ENCODE measurements at places on chromosomes 2 and 18.

- DNase-seq = no peak
Observed at GRCh38 chr2:240453461-240454105, 18.1 kb downstream of the GPC1 start.

DNA sequence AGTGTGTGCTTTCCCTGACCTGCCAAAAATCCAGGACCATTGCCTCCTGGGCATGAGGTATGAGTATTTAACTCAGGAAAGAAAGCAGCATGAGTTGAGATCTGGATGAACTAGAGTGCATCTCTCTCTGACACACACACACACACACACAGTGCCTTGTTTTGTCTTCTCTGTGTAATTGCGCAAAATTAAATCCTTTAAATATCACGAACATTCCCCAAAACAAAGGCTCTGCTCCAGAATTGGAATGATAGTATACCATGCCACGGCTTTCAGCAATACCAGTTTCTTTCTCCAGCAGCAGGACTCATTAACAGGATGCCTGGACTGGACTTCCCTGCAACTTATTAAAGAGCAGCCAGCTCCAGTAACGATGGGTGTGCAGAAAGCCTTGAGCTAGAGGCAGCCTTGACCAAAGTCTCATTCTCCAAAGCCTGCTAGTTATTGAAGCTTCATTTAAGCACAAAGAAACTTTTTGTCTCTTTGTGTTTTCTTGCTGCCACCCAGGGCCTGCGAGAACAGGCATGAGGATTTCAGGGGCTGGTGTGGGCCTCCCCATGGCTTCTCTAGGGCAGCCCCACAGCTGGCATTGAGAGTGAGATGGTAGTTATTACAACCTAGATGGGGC lies 101.7 kb downstream of the NRP2 start:
- DNase-seq = no peak

DNA sequence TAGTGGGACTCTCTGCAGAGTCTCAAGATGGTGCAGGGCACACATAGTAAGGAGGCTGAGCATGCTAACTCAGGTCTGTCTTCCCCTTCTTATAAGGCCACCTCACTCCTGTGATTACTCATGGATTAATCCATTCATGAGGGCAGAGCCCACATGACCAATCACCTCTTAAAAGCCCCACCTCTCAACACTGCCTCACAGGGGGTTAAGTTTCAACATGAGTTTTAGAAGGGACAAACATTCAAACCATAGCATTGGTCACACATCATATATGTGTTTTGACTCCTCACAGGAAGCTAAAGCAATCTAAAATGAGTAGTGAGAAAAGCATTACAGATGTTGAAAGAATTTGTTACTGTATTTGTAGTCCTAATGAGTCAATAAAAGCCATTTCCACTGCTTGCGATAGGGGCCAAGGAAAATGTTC lies 57.5 kb downstream of the DTNA start:
- no peak for DNase-seq

DNA sequence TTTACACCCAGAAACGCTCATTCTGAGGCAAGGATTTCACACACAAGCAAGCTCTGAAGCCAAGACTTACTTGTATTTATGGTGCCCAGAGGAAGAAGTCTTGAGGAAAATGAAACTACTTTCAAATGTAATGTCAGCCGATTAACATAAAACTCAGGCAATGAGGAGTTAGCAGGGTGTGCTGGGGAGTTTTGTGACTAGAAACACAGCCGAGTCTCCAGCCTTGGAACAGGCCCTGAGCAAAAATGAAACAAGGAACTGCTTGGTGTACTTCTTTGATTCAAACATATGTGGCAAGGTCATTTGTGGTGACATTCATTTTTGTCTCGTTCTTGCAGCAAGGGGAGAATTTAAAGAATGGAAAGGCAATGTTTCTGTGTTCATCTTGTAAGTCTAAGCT lies 4.5 kb downstream of the DYTN start:
- DNase-seq = no peak

GRCh38 chr2:19359456-19359855 lies 1.0 kb upstream of the OSR1 start:
- DNase-seq = no peak

DNA sequence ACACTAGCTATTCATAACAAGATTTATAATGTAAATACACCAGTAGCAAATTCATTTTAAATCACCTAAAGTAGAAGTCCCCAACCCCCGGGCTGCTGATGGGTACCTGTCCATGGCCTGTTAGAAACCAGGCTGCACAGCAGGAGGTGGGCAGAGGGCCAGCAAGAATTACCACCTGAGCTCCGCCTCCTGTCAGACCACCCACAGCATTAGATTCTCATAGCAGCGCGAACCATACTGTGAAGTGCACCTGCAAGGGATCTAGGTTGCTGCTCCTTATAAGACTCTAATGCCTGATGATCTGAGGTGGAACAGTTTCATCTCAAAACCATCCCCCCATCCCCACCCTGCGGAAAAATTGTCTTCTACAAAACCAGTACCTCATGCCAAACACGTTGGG lies 71.3 kb downstream of the KANSL1L start:
- DNase-seq = no peak

DNA sequence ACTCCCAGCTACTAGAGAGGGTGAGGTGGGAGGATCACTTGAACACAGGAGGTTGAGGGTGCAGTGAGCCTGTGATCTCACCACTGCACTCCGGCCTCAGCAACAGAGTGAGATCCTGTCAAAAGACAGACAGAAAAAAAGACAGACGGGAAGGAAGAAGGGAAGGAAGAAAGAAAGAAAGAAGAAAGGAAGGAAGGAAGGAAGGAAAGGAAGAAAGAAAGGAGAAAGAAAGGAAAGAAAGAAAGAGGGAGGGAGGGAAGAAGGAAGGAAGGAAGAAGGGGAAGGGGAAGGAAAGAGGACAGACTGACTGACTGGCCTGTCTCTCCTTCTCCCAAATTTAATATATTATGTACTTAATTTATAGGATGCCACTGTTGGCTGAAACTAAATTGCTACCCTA lies 21.6 kb downstream of the SP9 start:
- DNase-seq = no peak

GRCh38 chr2:218958276-218958675 lies 1.2 kb upstream of the CDK5R2 start:
- DNase-seq = no peak

- DNase-seq = no peak
Observed at GRCh38 chr2:95531254-95531771, 46.8 kb upstream of the TRIM43B start.

GRCh38 chr18:37270038-37270665 lies 295.4 kb downstream of the CELF4 start:
- DNase-seq = no peak

- no peak for DNase-seq
Observed at GRCh38 chr2:214839464-214839863, 30.0 kb upstream of the BARD1 start.

GRCh38 chr18:57432751-57433400 lies 2.3 kb upstream of the ONECUT2 start:
- no peak for DNase-seq

DNA sequence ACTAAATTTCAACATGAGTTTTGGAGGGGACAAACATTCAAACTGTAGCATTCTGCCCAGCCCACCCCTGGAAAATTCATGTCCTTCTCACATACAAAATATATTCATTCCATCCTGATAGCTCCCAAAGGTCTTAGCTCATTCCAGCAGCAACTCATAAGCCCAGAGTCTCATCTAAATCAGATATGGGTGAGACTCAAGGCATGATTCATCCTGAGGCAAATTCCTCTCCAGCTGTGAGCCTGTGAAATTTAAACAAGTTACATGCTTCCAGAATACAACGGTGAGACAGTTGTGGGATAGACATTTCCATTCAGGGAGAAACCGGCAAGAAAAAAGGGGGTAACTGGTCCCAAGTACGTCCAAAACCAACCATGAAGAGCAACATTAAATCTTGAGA lies 43.5 kb upstream of the FAHD2A start:
- no peak for DNase-seq

GRCh38 chr2:163132850-163133249 lies 294.3 kb upstream of the KCNH7 start:
- DNase-seq = no peak

GRCh38 chr2:205024822-205025518 lies 479.7 kb downstream of the PARD3B start:
- DNase-seq = no peak

- no peak for DNase-seq
Observed at GRCh38 chr2:33291278-33292013, 185.0 kb upstream of the RASGRP3 start.

DNA sequence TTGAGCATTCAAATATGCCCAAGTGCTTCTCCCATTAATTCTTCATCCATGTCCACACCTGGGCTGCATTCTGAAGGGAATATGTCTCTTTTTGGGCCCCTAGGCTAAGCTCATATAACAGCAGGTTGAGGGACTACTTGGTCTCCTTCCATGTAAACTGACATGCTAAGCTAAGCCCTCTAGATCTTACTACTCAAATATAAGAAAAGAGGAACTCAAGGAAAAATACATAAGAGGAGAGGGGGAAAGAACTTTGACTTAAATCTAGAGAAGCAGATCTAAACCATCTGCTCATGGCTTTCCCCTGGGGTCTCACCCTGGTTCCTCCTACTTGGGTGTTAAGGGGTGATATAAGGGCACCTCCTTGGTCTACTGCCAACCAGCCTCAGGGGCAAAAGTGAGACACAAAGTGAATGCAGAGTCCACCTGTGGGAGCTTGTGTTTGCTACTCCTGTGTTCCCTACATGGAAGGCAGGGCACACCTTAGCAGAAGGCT lies 19.8 kb upstream of the NFU1 start:
- DNase-seq = no peak

DNA sequence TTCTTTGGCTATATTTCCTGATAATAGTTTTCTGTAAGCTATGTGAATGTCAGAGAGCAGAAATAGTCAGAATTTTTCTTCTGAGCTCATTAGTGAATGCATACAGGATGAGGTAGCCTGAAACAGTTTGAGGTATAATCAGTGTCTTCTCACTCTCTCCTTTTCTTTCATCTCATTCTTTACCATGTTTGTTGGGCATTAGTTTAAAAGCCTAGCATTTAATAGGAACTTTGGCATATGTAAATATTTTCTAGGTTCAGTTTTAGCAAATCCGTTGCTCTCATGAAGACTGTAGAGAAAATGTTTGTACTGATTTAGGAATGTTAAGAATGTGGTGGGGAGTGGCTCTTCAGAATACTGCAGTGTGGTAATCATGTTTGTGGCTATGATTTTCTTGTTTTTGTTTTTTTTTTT lies 119.4 kb downstream of the PARD3B start:
- no peak for DNase-seq

GRCh38 chr18:35852786-35853185 lies 119.7 kb upstream of the RMP24 start:
- DNase-seq = no peak

GRCh38 chr18:23871410-23871809 lies 143.1 kb upstream of the TTC39C start:
- DNase-seq = peak; percentile 66

DNA sequence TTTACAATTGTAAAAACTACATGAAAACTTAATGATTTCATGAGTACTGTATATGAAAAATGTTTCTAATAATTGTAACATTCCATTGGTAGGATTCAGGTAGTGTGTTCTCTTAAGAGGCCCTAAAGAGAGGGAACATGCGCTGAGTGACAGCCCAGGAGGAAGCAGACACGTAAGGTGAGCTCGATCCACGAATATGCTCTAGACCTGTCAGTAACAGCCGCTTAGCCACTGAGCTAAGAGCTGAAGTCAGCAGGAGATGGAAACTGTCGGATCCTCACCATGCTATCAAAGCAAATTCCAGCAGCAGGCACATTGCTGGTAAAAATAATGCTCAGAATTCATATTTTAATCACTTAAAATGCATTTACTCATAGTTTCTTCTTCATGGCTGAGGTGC lies 346.5 kb downstream of the TGIF1 start:
- no peak for DNase-seq

All from stimulated activated CD8-positive, alpha-beta memory T cell treated with anti-CD3 and anti-CD28 coated beads, Interleukin-7, amount 100 ng/mL, for 4 hours (primary cell).